ENCODE measurements at places on chromosomes 7 and 10.

GRCh38 chr7:132891554-132891953, 190.3 kb downstream of the CHCHD3 start:
- no peak for DNase-seq
- H3K36me3 ChIP-seq: peaks cover 10% of the 10 kb centered on the region
- H3K4me3 ChIP-seq: no peak overlapping the region
- no peaks in the 10 kb centered on the region for H3K4me1 ChIP-seq
- no peaks in the 10 kb centered on the region for H3K27me3 ChIP-seq
- H3K27ac ChIP-seq: no peak overlapping the region

DNA sequence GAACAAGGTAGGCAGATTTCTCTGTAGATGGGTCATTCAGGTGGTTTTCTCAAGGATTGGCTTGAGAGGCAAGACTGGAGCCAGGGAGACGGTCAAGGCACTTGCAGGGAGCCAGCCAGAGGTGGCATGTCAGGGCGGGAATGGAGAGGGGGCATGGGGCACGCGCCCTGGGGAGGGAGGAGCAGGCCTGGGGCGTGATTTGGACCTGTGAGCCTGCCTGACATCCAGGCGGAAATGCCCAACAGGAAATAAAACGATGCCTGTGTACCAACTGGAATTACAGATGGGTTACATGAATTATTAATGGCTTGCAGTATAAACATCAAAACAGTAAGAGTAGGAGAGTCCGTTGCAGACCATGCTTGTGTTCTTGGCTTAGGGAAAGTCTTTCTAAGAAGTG, 8.6 kb upstream of the SUN1 start:
- no peaks in the 10 kb centered on the region for H3K27me3 ChIP-seq
- peak overlapping the region; percentile 80 for H3K27ac ChIP-seq
- peaks cover 89% of the 10 kb centered on the region for H3K4me1 ChIP-seq
- no peak overlapping the region for H3K4me3 ChIP-seq
- no peak for DNase-seq

- H3K27ac ChIP-seq: no peak overlapping the region
- DNase-seq: no peak
- no peaks in the 10 kb centered on the region for H3K27me3 ChIP-seq
- no peaks in the 10 kb centered on the region for H3K4me1 ChIP-seq
- H3K36me3 ChIP-seq: no peaks in the 10 kb centered on the region
These were observed 74.9 kb downstream of the VWC2 start for GRCh38 chr7:49848211-49848841.

- no peaks in the 10 kb centered on the region for H3K36me3 ChIP-seq
- no peaks in the 10 kb centered on the region for H3K4me1 ChIP-seq
- H3K27me3 ChIP-seq: peaks cover 4% of the 10 kb centered on the region
- no peak overlapping the region for H3K4me3 ChIP-seq
- no peak overlapping the region for H3K27ac ChIP-seq
These were observed 18.7 kb downstream of the CCDC136 start for GRCh38 chr7:128810473-128810872.

- H3K27ac ChIP-seq: no peak overlapping the region
- DNase-seq: no peak
- H3K27me3 ChIP-seq: peaks cover 49% of the 10 kb centered on the region
- peaks cover 6% of the 10 kb centered on the region for H3K4me1 ChIP-seq
- no peaks in the 10 kb centered on the region for H3K36me3 ChIP-seq
These were observed 35.1 kb upstream of the PAX2 start for GRCh38 chr10:100710151-100710871.

DNA sequence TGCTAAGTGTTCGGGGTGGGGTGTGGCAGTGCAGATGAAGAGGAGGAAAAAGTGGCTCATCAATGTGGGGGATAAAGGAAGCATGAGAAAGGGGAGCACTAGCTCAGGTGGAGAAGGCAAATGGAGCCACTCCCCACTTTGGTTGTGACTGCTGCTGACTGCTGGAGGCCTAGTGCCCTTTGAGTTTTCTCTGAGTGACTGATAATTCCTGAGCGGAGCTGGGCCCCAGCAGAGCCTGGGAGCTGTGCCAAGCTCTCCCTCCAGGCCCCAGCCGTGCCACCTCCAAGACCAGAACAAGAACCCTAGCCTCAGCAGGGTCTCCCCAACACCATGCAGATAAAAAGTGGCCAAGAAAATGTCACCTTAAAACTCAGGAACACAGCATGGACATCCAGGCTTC, 9.7 kb upstream of the RASSF4 start:
- H3K27me3 ChIP-seq: no peaks in the 10 kb centered on the region
- no peaks in the 10 kb centered on the region for H3K4me1 ChIP-seq
- H3K27ac ChIP-seq: no peak overlapping the region

- no peak for DNase-seq
- no peaks in the 10 kb centered on the region for H3K4me1 ChIP-seq
- H3K27me3 ChIP-seq: peaks cover 8% of the 10 kb centered on the region
- no peaks in the 10 kb centered on the region for H3K36me3 ChIP-seq
- no peak overlapping the region for H3K4me3 ChIP-seq
- H3K27ac ChIP-seq: no peak overlapping the region
These were observed 244.4 kb downstream of the RPS24 start for GRCh38 chr10:78278058-78278404.

- H3K4me3 ChIP-seq: no peak overlapping the region
- H3K36me3 ChIP-seq: no peaks in the 10 kb centered on the region
- no peak overlapping the region for H3K27ac ChIP-seq
- H3K4me1 ChIP-seq: no peaks in the 10 kb centered on the region
These were observed 11.5 kb downstream of the STEAP2 start for GRCh38 chr7:90222811-90223725.

Measured in esophagus squamous epithelium (tissue), 5 donors.